Uterus (tissue), 4 donors: ENCODE measurements at places on chromosomes 2 and 18. TPM values are rescaled to one million over a fixed set of nuclear protein-coding genes. Genes with fewer than 3 reads are reported as not detected.

DNA sequence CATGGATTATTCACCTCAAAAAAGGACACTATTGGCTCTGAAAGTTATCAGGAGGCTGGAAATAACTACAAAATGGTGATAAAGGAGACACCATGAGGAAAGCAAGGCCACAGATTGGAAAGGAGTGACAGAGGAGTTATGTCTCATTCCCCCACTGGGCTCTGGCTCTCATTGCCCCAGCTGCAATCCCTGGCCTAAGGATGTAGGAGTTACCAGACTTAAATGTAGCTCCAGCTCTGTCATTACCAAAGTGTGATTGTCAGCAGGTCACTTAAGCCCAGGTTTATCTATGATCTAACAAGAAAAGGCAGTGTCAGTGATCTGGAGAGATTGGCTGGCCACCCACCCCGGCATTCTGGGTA, 1228.2 kb upstream of the DDX18 start:
- no peak overlapping the region for H3K27ac ChIP-seq
- no peaks in the 10 kb centered on the region for H3K27me3 ChIP-seq
- H3K36me3 ChIP-seq: no peaks in the 10 kb centered on the region
- H3K4me1 ChIP-seq: no peaks in the 10 kb centered on the region

DNA sequence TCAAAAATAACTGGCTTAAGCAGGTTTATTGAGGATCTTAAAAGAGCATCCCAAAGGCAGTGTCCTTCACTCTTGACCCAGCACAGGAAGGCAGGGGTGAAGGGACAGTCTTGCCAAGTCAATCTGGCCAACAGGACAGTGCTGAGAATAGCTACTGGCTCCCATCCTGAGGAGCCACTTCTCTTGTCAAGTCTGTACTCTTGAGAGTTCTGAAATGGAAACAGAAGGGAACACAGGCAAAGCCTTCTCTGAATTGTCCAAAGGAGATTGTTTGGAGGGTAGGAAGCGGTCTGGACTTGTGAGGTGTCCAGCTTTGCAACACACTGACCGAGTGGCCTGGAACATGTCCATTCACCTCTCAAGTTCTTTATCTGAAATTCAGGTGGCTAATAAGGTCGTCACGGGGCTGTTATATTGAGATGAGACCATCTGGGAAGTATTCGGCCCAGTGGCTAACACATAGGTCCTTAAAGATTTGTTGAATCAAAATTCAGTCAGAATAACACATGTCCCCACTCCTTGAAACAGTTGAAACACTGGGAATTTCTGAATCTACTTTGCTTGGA, 99.5 kb upstream of the FHL2 start:
- no peaks in the 10 kb centered on the region for H3K36me3 ChIP-seq
- no peaks in the 10 kb centered on the region for H3K4me1 ChIP-seq
- no peak overlapping the region for H3K27ac ChIP-seq
- no peaks in the 10 kb centered on the region for H3K27me3 ChIP-seq
- H3K4me3 ChIP-seq: no peak overlapping the region

- no peak for DNase-seq
- H3K4me1 ChIP-seq: peaks cover 4% of the 10 kb centered on the region
- H3K4me3 ChIP-seq: no peak overlapping the region
- no peaks in the 10 kb centered on the region for H3K36me3 ChIP-seq
- H3K27ac ChIP-seq: no peak overlapping the region
These were observed 16.2 kb downstream of the GULP1 start for GRCh38 chr2:188307850-188308283.

DNA sequence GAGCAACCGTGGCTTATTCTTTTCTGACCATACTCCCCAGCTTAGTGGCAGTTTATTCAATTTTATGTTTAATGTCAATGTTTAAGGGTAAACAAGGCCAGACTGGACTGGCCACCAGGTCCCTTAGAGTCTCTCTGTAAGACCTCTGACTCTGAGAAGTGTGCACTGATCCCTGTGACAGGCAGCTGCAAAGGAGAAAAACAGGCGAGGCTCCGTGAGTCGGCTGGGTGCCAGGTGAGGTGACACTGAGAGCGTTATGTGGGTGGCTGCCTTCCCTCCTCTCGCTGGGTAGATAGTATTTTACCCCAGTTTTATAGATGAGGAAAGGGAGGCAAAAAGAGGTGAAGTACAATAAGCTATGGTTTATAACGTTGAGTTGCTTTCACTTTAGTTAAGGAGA, 139.4 kb upstream of the HDAC4 start:
- no peaks in the 10 kb centered on the region for H3K27me3 ChIP-seq
- no peaks in the 10 kb centered on the region for H3K4me1 ChIP-seq
- no peak overlapping the region for H3K4me3 ChIP-seq
- DNase-seq: no peak
- no peaks in the 10 kb centered on the region for H3K36me3 ChIP-seq

GRCh38 chr2:85579266-85579935, 2.0 kb downstream of the VAMP8 start:
- no peak overlapping the region for H3K4me3 ChIP-seq
- peak overlapping the region; percentile 47 for H3K27ac ChIP-seq
- H3K27me3 ChIP-seq: no peaks in the 10 kb centered on the region
- no peaks in the 10 kb centered on the region for H3K4me1 ChIP-seq
- DNase-seq: no peak
- no peaks in the 10 kb centered on the region for H3K36me3 ChIP-seq

GRCh38 chr18:79566771-79567431, 112.7 kb upstream of the CTDP1 start:
- DNase-seq: no peak
- no peak overlapping the region for H3K27ac ChIP-seq
- no peaks in the 10 kb centered on the region for H3K27me3 ChIP-seq
- no peaks in the 10 kb centered on the region for H3K36me3 ChIP-seq
- H3K4me1 ChIP-seq: no peaks in the 10 kb centered on the region

DNA sequence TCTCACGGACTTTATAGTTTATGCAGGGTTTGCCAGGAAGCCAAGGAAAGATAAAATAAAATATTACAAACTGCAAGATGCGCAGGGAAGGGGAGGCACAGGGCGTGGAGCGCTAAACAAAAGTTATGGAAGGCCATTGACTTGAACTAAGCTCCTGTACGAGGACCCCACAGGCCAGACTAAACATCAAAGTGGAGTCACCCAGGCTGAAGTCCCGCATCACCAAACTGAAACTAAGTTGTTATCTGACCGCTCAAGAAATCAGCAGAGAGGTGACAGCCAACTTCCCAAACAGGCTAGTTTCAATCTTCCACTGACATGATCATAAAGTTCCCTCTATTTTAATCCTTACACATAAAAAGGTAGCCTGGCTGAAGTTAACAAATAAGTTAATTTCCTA, 90.5 kb upstream of the YWHAQ start:
- DNase-seq: no peak
- no peak overlapping the region for H3K27ac ChIP-seq
- no peaks in the 10 kb centered on the region for H3K36me3 ChIP-seq
- no peaks in the 10 kb centered on the region for H3K4me1 ChIP-seq
- no peaks in the 10 kb centered on the region for H3K27me3 ChIP-seq

DNA sequence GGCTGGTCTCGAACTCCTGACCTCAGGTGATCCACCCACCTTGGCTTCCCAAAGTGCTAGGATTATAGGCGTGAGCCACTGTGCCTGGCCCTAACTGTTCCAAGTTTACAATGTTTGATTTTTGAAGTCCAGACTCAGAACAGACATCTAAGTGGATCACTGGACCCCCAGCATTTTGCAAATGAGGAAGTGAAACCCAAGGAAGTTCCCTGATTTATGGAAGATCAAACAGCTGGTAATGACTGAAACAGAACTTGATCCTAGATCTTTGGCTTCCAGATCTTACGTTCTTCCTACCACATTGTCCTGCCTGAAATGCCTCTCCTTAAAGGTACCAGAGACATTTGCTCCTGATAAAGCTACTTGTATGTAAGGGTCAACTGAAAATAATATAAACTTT, 58.3 kb upstream of the NCOA1 start:
- H3K27me3 ChIP-seq: no peaks in the 10 kb centered on the region
- no peaks in the 10 kb centered on the region for H3K36me3 ChIP-seq
- no peak overlapping the region for H3K27ac ChIP-seq
- H3K4me3 ChIP-seq: no peak overlapping the region
- peaks cover 13% of the 10 kb centered on the region for H3K4me1 ChIP-seq

- H3K27me3 ChIP-seq: no peaks in the 10 kb centered on the region
- H3K36me3 ChIP-seq: no peaks in the 10 kb centered on the region
- no peak for DNase-seq
- H3K27ac ChIP-seq: no peak overlapping the region
- no peaks in the 10 kb centered on the region for H3K4me1 ChIP-seq
- H3K4me3 ChIP-seq: no peak overlapping the region
These were observed 57.1 kb downstream of the CD226 start for GRCh38 chr18:69890558-69890957.

GRCh38 chr2:45114221-45114955, 105.1 kb upstream of the SIX2 start:
- H3K36me3 ChIP-seq: no peaks in the 10 kb centered on the region
- DNase-seq: no peak
- H3K4me3 ChIP-seq: no peak overlapping the region
- H3K27me3 ChIP-seq: no peaks in the 10 kb centered on the region
- H3K27ac ChIP-seq: no peak overlapping the region

DNA sequence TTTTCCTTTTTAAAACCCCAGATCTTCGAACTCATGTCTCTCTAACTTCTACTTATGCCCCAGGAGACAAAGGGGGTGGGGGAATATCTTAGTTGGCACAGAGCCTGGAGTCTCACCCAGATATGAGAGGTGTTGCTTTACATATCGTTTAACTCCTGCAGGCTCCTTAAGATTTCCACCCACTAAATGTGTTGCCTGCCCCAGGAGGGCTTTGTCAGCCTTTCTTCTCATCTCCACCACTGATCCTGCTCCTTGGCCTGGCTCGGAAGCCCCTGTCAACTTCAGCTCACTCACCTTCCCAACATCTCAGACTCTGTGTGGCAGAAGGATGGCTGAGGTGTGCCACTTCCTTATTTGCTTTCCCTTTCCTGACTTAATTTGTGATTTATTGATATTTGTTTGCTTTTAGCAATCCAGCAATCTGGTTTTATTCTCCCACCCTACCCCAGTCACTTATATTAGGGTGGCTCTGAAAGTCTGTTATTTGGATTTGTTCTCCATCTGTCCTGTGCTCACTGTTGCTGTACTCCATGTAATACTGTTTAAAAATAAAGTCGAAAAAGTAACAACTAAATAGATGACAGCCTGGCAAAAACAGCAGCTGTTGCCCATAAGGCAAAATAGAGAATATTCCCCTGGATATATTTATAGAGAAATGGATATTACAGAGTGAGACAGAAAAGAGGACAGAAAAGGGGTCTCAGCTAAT, 200.6 kb downstream of the ZBTB7C start:
- DNase-seq: no peak
- H3K4me3 ChIP-seq: no peak overlapping the region
- H3K27me3 ChIP-seq: no peaks in the 10 kb centered on the region
- H3K4me1 ChIP-seq: no peaks in the 10 kb centered on the region
- H3K27ac ChIP-seq: no peak overlapping the region

- H3K36me3 ChIP-seq: no peaks in the 10 kb centered on the region
- H3K27ac ChIP-seq: no peak overlapping the region
- no peaks in the 10 kb centered on the region for H3K4me1 ChIP-seq
- H3K4me3 ChIP-seq: no peak overlapping the region
- no peak for DNase-seq
These were observed 66.9 kb upstream of the CYP26B1 start for GRCh38 chr2:72214429-72215143.

- H3K27ac ChIP-seq: peak overlapping the region; percentile 95
- no peaks in the 10 kb centered on the region for H3K4me1 ChIP-seq
- peak; percentile 63 for DNase-seq
- H3K4me3 ChIP-seq: peak overlapping the region; percentile 90
- H3K36me3 ChIP-seq: no peaks in the 10 kb centered on the region
- H3K27me3 ChIP-seq: no peaks in the 10 kb centered on the region
These were observed 655 bp downstream of the ACTR3 start for GRCh38 chr2:113890253-113891235.

DNA sequence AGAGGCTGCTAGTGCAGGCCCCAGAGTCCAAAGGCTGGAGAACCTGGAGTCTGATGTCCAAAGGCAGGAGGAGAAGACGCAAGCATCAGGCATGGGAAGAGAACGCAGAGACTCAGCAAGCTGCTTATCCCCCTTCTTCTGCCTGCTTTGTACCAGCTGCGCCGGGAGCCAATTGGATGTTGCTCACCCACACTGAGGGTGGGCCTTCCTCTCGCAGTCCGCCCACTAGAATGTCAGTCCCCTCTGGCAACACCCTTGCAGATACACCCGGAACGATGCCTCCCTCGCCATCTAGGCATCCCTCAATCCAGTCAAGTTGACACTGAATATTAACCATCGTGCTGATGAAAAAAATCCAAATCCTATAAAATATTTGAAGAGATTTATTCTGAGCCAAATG, 141.6 kb downstream of the TWIST2 start:
- H3K4me3 ChIP-seq: no peak overlapping the region
- H3K4me1 ChIP-seq: no peaks in the 10 kb centered on the region
- DNase-seq: no peak
- H3K27ac ChIP-seq: no peak overlapping the region
- no peaks in the 10 kb centered on the region for H3K27me3 ChIP-seq

DNA sequence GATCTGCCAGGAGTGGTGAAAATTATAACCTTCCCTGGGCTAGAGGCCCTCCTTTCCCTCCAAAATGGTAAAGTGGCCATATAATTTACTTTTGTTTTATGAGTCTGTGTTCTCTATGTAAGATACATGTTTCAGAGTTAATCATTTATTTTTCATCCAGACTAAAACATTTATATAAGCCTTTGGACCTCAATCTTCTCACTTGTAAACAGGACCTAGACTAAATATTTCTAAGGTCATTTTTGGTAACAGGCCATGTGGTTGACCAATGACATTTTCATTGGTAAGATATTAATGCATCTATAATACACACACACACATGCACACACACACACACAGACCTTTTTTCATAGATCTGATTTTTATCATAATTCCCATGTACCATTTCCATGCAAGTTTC, 79.7 kb upstream of the KCTD1 start:
- no peak overlapping the region for H3K27ac ChIP-seq
- no peaks in the 10 kb centered on the region for H3K4me1 ChIP-seq
- no peaks in the 10 kb centered on the region for H3K36me3 ChIP-seq

DNA sequence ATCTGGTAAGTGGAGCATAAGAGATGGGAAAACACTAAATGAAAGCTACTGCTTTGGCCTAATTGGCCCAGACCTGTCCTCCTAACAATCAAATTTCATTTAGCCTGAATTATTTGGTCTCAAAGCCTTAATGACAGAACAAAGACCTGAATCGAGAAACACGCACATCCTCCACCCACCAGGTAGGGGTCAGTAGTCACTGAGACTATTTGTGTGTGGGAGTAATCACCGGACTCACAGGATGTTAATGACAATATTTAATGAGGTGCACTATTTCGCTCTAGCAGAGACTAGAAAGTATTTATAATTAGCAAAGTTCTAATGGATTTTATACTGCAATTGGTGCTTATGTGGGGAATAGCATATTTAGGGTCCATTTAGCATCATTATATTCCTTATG, 68.1 kb downstream of the RBM43 start:
- no peak overlapping the region for H3K27ac ChIP-seq
- H3K4me1 ChIP-seq: no peaks in the 10 kb centered on the region
- no peaks in the 10 kb centered on the region for H3K36me3 ChIP-seq
- no peak overlapping the region for H3K4me3 ChIP-seq
- H3K27me3 ChIP-seq: no peaks in the 10 kb centered on the region

GRCh38 chr2:39839261-39839848, 60.3 kb upstream of the THUMPD2 start:
- no peaks in the 10 kb centered on the region for H3K27me3 ChIP-seq
- no peak overlapping the region for H3K27ac ChIP-seq

TUBA3D gene
- total RNA-seq: 8.0 TPM

PLGLB2 gene
- not detected for total RNA-seq

PRKCE gene
- 4.4 TPM for total RNA-seq

IMPA2 gene
- total RNA-seq: 30.1 TPM

IRS1 gene
- 54.2 TPM for total RNA-seq

PLEKHA3 gene
- 45.5 TPM for total RNA-seq

IL36G gene
- total RNA-seq: not detected

CERKL gene
- not detected for total RNA-seq

ECEL1 gene
- total RNA-seq: not detected

SLC23A3 gene
- 1.8 TPM for total RNA-seq

FBXO36 gene
- total RNA-seq: 8.8 TPM

ZNF385B gene
- 0.41 TPM for total RNA-seq

CASP8 gene
- 14.0 TPM for total RNA-seq
